ENCODE measurements at places on chromosomes 11 and 22. TPM values are rescaled to one million over a fixed set of nuclear protein-coding genes. Genes with fewer than 3 reads are reported as not detected.

Gene UBQLNL
- total RNA-seq, result not detected

Gene TRIM49C
- total RNA-seq, result not detected

DNA sequence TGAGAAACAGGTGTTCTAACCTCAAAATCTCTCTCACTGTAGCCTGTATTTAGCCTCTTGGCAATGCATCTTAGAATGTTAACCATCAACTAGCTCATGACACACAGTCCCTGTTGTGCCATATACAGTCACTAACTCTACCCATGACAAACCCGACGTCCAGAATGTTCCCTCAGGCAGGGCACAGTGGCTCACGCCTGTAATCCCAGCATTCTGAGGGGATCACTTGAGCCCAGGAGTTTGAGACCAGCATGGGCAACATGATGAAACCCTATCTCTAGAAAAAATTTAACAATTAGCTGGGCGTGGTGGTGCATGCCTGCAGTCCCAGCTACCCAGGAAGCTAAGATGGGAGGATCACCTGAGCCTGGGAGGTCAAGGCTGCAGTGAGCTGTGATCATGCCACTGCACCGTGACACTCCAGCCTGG lies 18.2 kb upstream of the CCDC34 start:
- DNase-seq, result no peak

DNA sequence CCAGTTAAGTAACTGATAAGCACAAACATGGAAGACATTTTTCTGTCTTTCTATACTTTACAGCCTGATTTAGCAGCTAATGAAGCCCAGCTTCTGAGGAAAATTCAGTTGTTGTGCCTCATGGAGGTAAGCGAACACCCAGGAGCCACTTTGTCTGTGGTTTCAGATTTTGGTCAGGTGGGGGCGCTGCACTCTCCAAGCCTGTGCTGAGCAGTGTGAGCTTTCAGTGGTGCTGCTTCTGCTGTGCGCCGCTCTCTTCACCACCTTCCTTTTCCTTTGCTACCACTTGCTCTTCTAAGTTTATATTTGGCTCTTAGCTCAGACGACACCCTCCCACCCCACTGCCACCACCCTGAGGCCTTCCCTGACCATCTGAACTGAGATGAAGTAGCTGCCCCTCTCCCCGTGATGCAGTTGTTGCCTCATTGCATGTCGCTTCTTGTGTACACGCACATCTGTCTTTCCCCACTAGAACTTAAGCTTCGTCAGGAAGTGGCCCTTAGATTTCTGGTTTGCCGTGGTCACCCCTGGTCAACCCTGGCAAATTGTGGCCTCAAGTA lies 14.0 kb downstream of the PSMD13 start:
- DNase-seq, result peak; percentile 57

DNA sequence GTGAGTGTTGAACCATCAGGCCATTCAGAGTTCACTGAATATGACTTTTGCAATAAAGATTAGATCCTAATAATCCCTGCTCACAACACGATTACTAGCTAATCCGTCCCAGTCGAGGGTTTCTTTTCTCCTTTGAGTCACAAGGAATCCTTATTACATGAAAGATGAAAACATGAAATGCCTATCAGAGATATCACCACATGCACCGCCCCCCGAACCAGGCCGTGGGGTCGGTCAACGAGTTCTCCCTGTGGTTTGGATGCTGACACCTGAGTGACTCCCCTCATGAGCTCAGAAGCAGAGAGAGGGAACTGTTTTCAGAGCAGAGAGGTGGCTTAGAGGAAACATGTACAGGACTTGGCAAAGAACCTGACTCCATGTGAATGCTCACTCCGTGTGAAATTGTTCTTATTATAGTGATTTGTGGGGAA lies 263.3 kb downstream of the ETS1 start:
- no peak for DNase-seq

All from left ventricle myocardium inferior (tissue), 1 donor.